ELF-1 (cell line): ENCODE measurements at places on chromosomes 6 and 20.

DNA sequence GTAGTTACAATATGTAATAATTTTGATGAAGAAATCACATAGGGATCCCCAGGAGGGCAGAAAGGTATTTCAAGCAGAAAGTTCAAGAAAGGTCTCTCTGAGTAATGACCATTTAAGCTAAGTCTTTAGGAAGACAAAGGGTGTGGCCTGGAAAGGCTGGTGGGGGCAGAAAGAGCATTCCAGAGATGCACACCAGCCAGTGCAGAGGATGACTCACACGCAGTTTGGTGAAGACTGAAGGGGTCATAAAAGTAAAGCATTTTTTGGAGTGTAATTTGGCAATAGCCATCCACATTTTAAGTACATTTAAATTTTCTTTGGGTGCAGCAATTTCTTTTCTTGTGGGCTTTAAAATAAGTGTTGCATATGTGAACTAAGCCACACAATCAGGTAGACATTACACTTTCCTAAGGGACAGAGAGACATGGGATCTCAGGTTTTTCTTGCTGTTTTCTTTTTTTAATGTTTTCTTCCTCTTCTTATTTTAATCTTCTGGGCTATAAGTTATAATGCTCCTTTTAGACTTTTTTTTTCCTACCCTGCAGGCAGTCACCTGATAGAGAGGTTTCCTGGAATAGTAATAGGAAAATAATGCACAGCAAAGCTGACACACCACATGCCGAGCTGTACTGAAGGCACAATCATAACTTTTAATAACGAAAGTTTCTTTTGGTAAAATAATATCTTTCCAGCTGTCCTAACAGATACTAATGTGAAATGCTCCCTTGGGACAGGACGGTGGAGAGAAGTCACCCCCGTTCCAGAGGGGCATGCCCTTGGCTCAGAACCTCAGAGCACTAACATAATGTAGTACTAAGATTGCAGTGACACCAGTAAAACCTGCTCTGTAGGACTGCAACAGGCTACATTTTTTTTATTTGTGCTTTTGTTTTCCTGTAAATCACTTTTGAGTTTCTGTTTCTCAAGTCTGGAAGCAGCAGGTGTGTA lies 49.6 kb upstream of the PTPRK start:
- peak; percentile 73 for DNase-seq

- DNase-seq = peak; percentile 27
Measured at GRCh38 chr6:108598305-108598863, 37.7 kb downstream of the FOXO3 start.

- DNase-seq = no peak
Measured at GRCh38 chr20:50318710-50319109, 128.1 kb downstream of the CEBPB start.

- no peak for DNase-seq
Measured at GRCh38 chr20:2312876-2313275, 17.1 kb downstream of the TGM3 start.

- no peak for DNase-seq
Measured at GRCh38 chr6:7761051-7761450, 35.2 kb downstream of the BMP6 start.

GRCh38 chr6:7311176-7311575 lies 1.8 kb downstream of the SSR1 start:
- no peak for DNase-seq

GRCh38 chr20:54622333-54623295 lies 147.2 kb downstream of the DOK5 start:
- DNase-seq = no peak

DNA sequence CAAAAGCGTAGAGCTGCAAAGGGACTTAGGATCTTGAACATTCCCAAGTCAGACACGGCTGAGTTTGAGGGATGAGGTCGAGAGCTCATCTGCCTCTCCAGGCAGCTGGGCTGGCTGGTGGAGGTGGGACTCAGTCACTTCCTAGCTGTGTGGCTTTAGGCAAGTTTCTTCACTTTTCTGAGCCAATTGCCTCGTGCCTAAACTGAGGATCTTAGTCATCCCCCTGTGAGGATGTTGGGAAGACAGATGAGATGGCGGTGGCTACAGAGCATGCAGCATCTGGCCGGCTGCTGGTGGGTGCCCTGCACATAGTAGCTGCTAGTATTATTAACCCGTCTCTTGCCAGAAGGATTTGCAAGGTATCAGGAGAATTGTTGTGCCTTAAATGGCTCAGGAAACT lies 27.5 kb downstream of the TFAP2C start:
- DNase-seq = no peak

DNA sequence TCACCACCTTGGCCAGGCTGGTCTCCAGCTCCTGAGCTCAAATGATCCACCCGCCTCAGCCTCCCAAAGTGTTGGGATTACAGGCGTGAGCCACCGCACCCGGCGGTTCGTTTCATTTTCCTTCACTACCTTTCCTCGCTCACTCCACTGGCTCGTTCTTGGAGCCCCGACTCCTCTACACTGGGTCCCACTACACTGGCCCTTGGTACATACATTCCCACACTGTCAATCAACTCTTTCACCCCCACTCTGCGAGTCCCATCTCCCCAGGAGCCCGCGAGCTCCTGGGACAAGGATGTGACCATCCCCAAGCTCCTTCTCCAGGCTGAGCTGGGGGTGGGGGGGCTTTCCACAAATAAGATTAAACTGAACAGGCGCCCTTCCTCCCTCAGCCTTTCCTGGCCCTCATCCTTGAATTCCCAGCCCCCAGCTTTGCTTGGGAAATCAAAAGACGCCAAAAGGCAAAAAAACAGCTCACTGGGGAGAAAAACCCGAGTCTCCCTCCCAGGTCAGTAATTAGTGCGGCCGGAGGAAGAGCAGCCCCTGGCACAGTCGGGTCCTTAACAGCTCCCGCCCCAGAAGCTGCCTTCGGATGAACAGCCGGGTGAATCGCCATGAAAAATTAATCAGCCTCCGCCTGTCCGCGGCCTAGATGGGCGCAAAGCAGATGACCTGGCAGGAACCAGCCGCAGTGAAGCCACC lies 42.8 kb upstream of the LY86 start:
- DNase-seq = no peak

GRCh38 chr20:41888434-41888833 lies 270.3 kb upstream of the CHD6 start:
- DNase-seq = no peak

GRCh38 chr20:63134201-63134612 lies 81.7 kb downstream of the YTHDF1 start:
- DNase-seq = no peak

GRCh38 chr6:136333824-136334464 lies 44.3 kb upstream of the BCLAF1 start:
- no peak for DNase-seq

DNA sequence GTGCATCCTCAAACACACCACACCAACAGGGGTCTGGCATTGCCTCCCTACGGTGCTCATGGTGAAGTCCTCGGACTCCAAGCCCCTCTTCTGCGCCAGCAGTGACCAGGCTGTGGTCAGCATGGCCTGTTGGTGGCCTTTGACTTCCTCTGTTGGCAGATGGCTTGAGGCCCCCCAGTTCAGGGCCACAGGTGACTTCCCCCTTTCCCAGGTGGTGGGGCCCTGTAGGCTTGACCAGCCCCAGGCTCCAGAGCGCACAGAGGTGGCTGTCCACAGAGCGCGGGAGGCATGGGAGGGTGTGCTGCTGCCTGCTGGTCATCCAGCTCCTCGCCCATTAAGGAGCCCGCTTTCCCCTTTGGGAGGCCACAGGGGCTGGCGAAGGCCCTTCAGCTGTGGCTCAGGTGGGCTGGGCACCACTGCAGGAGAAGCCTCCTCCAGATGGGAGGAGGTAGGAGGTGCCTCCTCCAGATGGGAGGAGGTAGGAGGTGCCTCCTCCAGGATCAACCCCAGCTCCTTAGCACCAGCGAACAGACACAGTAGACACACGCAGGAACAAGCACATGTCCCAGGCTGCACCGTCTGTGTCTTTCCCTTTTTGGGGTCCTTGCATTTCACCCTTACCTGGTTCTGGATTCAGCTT lies 52.1 kb upstream of the BHLHE23 start:
- no peak for DNase-seq

- DNase-seq = no peak
Measured at GRCh38 chr6:107807196-107807811, 16.8 kb downstream of the SCML4 start.

DNA sequence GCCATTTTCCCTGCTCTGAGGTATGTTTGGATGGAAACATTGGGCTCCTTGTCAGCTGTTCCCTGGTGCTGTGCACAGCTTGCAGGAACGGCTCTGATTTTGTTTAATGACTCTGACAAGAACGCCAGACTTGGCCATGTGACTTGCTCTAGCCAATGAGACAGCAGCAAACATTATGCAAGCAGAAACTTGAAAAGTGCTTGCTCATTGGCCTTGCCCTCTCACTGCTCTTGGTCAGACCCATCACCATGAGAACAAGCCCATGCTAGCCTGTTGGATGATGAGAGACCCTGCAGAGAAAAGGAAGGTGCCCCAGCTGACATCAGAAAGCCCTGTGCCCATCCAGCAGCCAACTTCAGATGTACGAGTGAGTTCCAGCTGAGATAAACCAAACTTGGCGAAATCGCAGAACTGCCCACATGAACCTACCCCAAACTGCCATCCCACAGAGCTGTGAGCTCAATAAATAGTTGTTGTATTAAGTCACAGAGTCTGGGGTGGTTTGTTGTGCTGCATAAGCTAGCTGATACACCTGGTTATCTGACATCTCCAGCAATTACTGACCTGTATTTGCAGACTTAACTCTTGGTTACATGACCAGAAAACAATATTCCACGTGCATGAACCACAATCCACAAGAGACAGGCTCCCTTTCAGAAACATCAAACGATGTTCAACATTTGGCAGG lies 96.9 kb downstream of the JPH2 start:
- peak; percentile 54 for DNase-seq

DNA sequence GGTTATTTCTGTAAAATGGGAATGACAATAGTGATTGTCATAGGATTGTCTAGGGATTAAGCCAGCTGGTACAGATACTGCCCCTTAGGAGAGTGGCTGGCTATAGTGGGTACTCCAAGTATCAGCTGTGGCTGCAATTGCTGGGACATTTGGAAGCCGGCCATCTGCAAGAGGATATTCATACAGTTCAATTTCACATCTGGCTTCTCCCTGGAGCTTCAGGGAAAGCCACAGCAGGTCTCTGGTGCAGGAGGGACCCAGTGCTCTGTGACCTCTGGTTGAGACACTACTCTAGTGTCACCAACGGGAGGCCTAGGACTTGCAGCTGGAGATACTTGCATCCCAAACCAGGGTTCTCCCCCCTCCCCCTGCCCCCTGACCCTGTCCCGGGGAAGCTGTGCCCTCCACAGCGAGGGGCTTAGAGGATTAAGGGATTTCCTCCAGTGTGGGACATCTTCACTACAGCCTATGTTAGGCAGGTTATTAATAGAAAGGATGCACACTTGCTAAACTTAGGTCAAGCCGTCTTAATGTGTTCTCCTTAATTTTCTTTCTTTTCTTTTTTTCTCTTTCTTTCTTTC lies 2.7 kb downstream of the SLC2A10 start:
- no peak for DNase-seq

DNA sequence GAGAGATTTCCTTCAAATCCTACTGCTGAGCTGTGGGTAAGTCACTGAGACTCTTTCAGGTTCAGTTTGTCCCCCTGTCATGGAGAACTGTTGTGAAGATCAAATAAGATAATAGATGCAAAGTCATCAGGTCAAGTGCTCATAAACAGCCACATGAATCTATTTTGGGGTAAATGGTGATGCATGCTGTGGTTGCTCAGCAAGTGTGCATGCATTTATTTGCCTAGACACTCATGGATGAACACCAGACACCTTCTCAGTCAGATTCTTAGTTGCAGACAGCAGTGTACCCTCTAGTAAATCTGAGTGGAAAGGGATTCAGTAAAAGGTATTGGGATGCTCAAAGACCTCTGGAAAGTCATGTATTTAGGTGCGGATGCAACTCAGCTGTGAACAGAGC lies 168.0 kb upstream of the FOXA2 start:
- no peak for DNase-seq

DNA sequence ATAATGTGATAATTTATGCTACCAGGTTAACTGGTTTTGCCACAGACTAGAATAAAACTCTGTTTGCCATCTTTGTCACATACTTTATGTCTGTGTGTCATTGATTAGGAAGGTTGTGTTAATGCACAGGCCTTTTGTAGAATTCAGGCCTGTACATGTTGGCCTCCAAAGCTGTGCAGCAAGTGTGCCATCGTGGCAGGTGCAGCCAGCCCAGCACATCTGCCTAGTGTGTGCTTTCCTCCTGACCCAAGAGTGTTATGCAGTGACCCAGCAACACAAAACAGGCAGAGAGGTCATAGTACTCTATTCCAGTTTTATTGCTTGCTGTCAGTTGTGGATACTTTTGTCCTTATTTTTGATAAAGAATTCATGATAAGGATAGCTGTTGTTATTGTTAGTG lies 3.7 kb downstream of the MAP3K4 start:
- DNase-seq = no peak
